ENCODE measurements at places on chromosomes 5 and 9. TPM values are rescaled to one million over a fixed set of nuclear protein-coding genes. Genes with fewer than 3 reads are reported as not detected.

Gene ADAMTS19
- total RNA-seq = 26.2 TPM

Gene CDHR2
- 0.37 TPM for total RNA-seq

GRCh38 chr5:160064417-160064810 is 54.8 kb downstream of the PWWP2A start:
- H3K27me3 ChIP-seq = no peaks in the 10 kb centered on the region
- no peak overlapping the region for H3K27ac ChIP-seq
- DNase-seq = no peak

GRCh38 chr9:123738648-123739047 is 191.3 kb downstream of the DENND1A start:
- H3K27ac ChIP-seq = no peak overlapping the region
- no peak overlapping the region for H3K4me3 ChIP-seq
- H3K36me3 ChIP-seq = no peaks in the 10 kb centered on the region
- H3K4me1 ChIP-seq = no peaks in the 10 kb centered on the region

GRCh38 chr9:14985419-14985818 is 75.2 kb upstream of the FREM1 start:
- no peak overlapping the region for H3K4me3 ChIP-seq
- H3K4me1 ChIP-seq = no peaks in the 10 kb centered on the region
- H3K27ac ChIP-seq = no peak overlapping the region
- H3K27me3 ChIP-seq = no peaks in the 10 kb centered on the region
- no peak for DNase-seq

DNA sequence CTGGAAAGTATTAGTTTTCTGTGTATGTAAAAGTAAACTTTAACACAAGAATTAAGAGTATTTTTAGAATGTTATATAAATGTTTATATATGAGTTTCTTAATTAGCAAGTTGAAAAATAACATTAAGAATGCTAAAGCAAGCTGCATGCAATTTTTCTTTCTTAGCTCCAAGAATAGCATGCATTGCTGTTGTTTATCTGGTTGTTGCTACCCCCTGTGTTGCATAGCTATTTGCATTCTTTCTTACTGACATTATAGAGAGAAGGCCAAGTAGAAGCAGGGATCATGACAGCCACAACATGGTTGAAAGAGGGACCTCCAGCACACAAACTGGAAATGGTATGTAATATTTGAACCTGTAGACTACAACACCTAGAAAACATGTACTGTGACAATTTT is 94.8 kb downstream of the ERCC6L2 start:
- H3K36me3 ChIP-seq = peaks cover 56% of the 10 kb centered on the region
- H3K4me3 ChIP-seq = no peak overlapping the region
- no peaks in the 10 kb centered on the region for H3K4me1 ChIP-seq
- no peak overlapping the region for H3K27ac ChIP-seq
- no peak for DNase-seq

All from endodermal cell (in vitro differentiated cells).